Common myeloid progenitor, CD34-positive (primary cell): ENCODE measurements at places on chromosomes 3 and 15.

DNA sequence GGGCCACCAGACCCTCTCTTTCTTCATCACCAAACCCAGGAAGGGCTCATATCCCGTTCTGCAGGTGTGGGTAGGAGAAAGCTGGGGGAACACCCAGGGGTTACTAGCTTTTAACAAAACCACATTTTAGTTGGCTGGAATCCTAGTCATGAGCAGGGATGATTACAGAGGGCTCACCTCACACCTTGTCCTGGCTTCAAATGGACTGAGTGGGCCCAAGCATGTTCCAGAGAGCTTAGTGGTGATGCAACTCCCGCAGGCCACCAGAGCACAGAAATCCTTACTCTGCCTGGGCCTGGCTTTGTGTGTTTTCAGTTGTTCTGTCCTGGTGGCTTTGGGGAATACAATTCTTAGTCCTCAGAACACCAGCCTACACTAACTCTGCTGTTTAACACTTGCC lies 56.8 kb upstream of the RYK start:
- no peak for DNase-seq

GRCh38 chr3:66409771-66410754 lies 90.8 kb downstream of the LRIG1 start:
- DNase-seq: no peak

DNA sequence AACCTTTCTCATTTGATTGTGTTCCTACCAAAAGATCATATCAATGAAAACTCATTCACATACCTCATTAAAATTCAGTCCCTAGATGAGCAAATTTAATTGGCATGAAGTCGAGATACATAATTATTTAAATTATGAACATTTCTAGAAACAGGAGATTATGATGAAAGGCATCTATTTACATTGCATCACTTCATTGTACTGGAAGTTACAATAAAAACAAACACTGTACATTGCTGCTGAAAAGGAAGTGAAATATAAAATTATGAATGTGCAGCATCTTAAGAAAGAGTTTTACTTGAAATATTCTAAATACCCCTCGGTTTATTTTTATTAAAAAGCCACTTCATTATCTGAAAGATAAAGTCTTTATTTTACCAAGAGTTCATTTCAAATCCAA lies 163.4 kb upstream of the ZNF385D start:
- DNase-seq: no peak

DNA sequence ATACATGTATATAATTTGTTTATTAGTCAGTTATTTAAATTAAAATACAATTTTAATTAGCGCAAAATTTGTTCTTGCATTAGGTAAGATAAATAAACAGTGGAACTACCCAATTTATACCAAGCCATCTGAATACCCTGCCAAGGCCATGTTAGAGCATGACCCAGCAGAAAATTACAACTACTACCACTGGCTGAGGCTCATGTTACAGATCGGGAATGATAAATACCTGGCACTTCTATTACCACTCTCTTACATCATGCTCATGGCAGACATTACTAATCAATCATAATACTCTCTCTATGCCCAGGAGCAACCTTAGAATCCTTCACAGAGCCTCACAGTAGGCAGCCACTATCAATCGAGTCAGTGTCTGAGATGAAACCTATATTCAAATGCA lies 21.2 kb upstream of the LMOD3 start:
- DNase-seq: peak; percentile 17

DNA sequence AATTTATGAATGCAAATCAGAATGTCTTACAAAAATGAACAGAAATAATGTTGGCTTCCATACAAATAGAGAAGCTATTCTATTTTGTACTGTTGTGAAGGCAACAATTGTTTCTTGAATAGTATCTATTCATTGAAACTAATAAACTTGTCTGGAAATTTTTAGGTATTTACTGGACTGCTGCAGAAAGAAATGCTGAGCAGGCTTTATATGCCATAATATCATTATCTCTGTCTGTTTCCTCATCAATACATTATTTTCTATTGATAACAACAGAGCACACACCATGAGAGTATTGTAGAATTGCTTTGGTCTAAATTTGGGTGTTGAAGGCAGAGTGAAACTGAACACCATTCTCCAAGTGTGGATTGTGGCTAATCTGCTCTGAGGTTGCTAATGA lies 216.5 kb upstream of the CGNL1 start:
- no peak for DNase-seq

DNA sequence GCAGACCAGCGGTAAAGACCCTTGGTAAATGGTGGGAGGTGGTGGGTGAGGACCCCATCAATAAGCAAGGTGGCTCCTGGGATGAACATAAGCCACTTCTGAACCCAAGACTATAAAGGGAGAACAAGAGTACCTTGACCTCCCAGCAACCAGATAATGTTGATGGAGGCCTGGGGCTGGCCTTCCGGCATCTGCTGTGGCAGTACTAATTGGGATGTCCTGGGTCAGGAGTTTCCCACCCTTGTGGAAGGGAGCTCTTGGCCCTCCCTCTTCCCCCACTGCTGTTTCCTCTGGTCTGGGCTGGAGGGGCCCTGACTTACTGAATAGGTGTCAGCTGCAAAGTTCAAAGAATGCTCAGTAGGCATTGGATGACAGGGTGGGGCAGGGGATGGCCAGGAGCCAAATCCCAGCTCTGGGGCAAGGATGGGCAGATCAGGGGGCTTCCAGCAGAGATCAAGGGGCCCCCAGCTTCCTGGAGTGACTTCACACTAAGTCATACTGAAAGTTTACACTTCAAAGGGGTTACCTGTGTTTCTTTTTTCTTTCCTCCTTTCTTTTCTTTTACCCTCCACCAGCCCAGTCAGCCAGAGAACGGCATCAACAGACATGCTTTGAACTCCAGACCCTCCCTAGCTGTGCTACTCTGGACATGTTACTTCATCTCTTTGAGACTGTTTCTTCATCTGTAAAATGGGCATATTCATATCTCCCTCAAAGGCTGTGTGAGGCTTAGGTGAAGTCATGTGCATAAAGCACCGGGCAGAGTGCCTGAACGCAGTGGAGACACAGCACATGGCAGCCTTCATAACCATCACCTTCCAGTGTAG lies 1.5 kb downstream of the RBP1 start:
- peak; percentile 2 for DNase-seq

GRCh38 chr3:114480442-114480841 lies 186.6 kb downstream of the TIGIT start:
- no peak for DNase-seq

DNA sequence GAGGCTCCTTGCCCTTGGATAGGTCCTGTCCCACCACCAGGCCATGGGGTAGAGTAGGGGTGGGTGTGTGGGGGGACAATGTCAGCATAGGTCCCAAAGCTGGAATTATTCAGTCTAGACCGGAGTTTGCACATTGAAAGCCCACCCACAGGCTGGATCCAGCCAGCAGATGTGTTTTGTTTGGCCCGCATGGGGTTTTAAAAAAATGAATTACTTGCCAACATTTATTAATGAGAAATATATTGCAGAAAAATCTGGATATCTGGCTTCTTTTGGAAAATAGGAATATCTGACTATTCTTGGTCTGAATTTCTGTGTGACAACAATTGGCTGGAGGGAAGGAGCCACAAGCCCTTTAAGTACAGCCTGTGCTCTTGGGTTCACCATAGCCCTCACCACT lies 17.3 kb upstream of the LRIG1 start:
- DNase-seq: no peak

DNA sequence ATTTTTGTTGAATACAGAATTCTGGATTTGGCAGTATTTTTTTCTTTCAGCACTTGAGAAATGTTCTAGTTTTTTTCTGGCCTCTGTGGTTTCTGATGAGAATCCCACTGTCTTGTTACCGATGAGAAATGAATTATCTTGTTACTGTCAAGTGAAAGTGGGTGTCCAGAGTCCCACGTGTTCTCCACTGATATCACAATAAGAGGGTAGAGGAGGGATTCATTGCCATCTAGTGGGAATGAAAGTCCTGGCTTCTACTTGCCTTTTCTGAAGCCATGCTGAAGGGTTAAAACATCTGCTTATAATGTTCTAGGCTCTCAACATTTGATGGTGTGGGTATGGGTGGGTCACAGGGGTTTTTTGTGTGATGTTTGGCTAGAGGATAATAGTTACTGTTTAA lies 66.1 kb downstream of the SEC22A start:
- peak; percentile 24 for DNase-seq

DNA sequence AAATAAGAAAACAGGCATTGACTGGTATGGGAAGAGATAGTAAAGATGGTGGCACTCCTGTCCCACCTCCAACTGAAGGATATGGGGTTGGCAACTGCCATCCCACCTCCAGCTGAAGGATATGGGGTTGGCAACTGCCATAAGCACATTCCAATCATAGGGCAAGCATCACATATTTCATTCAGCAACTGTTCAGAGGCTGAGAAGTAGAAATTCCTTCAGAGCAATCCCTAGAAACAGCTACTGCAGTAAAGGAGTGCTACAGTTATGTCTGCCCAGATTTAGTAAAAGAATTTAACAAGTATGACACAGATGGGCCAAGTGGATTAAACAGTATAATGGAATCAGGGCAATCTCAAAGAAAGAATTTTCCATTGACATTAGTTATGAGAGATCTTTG lies 156.8 kb downstream of the IMPG2 start:
- DNase-seq: no peak

DNA sequence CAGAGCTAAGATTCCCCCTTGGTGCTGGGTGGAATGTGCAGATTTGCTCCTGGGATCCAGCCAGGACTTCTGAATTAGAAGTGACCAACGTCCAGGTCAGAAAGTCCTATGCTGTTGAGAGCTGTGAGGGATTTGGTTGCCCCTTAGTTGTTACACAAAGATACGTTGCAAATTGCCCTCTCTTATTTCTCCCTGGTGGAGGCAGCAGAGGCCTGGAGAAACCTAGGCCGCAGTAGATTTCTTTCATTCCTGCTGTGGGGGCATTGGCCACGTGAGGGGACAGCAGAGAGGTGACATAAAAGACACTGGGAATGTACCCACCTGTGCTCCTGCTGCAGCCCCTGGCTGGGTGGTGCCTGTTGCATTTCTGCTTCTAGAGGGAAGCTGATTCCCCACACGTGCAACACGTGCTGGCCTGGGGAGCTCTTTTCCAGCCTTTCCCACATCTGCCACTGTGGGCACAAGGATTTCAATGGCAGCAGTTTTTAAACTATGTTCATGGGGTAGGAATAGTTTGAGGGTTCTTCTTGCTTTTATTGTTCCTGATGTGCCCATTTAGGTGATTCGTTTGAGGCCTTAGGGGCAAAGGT lies 65.7 kb downstream of the SYNM start:
- no peak for DNase-seq

GRCh38 chr3:43011638-43012037 lies 32.5 kb downstream of the GASK1A start:
- no peak for DNase-seq

GRCh38 chr3:48851407-48851806 lies 3.7 kb upstream of the PRKAR2A start:
- DNase-seq: no peak

DNA sequence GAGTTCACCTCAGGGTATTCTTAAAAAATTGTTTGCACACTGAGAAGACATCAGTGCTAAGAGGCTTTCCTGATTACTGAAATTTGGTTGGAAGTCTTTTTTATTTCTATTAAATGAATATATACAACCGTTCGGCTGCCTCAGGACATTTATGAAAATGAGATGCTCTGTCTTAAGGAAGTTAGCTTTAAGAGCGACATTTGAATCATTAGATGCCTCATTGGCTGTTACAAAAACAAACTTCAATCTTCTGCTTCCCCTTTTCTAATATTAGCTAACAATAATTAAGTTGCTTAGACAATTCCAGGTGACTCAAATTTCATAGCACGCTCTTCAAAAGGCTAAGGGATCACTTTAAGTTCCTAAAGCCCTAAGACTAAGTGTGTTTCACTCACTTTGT lies 673.7 kb downstream of the FHIT start:
- no peak for DNase-seq

DNA sequence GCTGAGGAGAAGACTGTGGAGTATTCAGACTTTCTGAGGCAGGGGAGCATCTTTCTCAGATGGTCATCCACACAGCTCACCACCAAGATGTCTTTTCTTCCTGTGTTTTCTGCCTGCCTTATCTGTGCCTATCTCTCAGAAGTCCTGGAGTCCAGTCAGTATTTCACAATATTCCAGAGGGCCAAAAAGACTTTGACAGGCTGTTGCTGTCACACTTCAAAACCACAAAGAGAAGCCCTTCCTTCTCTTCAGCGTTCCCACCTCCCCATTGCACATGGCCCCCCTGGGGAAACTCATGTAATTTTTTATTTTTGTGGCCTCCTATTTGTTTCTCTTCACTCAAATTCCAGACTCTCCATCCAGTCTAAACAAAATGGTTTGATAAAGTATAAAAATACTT lies 585.2 kb downstream of the EPHA3 start:
- DNase-seq: no peak

- DNase-seq: peak; percentile 28
Measured at GRCh38 chr3:71579326-71579934, 4.1 kb downstream of the FOXP1 start.

DNA sequence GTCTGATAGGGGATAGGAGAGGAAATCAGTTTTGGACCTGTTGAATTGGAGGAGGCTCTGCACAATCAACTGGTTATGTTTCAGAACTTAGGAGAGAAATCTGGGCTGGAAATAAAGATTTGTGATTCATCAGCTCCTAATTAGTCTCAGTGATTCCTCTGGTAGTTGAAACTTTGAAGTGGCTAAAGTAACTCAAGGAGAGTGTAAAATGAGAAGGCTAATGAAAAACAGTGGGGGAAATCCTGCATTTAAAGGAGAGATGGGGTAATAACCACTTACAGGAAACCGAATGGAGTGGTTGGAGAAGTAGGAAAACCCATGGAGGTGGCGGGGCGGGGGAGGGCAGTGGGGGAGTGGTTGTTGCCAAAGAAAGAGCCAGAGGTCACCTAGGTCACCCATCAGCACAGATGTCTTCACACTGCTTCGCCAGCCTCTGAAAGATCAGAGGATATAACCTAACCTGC lies 32.6 kb downstream of the MAP2K5 start:
- no peak for DNase-seq

DNA sequence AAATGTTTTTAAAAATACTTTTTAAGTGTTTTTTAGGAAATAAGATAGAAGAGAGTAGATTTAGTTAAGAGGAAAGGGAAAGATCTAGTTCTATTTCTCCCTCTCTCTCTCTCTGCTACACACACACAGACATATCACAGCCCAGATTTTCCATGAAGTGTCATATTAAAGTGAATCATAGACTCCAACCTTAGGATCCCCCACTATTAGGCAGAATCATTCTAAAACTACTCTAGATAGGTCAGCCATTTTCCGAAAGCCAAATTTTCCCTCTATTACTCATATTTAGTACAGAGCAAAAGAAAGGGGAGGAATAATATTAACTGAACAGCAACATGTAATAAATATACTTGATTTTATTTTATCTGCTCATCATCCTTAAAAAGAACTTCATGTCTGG lies 45.1 kb upstream of the RSL24D1 start:
- DNase-seq: no peak

DNA sequence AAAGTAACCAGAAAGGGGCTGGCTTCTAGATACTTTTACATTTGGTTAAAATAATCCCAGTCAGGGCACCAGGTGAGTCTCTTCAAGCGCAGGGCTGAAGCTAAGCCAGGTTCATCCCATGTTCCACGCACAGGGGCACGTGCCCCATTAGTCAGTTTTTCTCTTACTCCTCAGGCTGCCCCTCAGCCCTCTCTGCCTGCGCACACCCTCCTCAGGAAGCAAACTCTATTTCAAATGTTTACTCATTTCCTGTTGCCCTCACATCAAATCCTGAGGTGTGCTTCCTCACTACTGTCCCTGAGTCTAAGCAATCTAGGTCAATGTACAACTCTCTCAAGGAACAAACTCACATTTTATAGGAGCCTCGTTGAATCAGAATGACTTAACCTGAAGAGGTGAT lies 48.5 kb downstream of the THBS1 start:
- DNase-seq: peak; percentile 48

- peak; percentile 44 for DNase-seq
Measured at GRCh38 chr3:132256989-132257388, 60.2 kb upstream of the ACP3 start.

- DNase-seq: peak; percentile 18
Measured at GRCh38 chr3:20038699-20039465, 1.4 kb upstream of the KAT2B start.
